ENCODE measurements at places on chromosomes 7 and 10.

DNA sequence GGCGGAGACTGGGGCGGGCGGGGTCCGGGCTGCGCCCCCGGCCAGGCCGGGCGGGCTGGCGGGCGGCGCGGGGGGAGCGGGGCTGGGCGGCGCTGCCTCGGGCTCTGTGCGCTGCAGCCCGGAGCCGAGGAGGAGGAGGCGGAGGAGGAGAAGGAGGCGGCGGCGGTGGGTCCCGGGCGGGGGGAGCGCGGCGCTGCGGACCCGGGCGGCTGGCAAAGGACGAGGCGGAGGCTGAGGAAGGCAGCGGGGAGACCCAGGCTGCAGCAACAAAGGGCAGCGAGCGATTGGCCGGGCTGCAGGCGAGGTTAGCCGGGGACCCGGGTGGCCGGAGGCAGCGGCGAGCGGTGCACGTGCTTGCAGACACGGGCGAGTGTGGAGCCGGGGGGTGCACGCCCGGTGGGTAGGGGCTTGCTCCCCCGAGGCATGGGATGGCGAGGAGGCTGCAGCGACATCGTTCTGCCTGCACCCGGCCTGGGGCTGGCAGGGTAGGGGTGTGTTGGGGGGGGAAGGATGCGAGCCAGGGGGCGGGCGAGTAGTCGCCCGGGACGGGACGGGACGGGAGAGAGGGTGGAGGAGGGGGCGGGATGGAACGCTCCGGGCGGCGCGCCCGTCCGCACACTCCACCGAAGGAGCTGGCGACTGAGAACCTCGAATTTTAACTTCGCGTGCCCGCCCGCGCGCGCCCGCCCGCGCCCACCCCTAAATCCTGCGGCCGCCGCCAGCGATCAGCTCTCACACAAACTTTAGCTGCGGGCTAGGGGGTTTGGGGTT lies 844 bp upstream of the KAT6B start:
- no peak for DNase-seq

DNA sequence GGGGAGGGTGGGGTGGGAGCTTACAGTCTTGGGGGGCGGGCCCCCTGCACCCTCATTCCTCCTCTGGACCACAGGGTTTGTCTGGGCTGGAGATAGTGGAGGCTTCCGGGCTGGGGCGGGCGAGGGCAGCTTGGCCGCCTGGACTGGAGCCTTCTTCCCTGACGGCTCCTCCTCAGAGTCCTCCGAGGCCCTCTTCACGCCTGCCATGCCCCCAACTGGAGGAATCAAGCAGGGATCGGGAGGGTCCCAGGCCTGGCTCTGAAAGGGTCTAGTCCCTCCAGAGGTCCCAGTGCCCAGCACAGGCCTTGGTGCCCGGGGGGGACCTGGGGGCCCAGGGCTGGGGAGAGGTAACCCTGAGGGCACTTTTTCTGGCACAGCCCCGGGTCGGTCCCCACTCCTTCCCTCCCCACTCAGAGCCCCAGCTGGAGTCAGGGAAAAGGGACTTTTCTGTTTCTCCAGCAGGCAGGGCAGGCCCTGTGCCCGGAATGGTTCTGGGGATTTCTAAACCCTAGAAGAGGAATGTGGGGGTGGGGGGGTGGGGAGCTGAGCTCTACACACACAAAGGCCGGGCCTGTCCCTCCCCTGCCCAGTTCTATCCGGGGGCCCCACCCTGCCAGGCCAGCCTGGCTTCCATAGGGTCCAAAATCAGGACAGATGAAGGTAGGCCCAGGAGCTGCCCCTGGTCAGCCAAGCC lies 11.6 kb downstream of the MICALL2 start:
- no peak for DNase-seq

GRCh38 chr7:104410742-104411141 lies 82.3 kb downstream of the LHFPL3 start:
- no peak for DNase-seq

- no peak for DNase-seq
These were observed 333.9 kb downstream of the AUTS2 start for GRCh38 chr7:69932034-69932628.
